ENCODE measurements at places on chromosomes 3 and 15.

GRCh38 chr15:65740148-65740547 lies 51.9 kb downstream of the DENND4A start:
- DNase-seq = no peak

GRCh38 chr3:129984125-129984524 lies 9.6 kb downstream of the TRH start:
- DNase-seq = no peak

DNA sequence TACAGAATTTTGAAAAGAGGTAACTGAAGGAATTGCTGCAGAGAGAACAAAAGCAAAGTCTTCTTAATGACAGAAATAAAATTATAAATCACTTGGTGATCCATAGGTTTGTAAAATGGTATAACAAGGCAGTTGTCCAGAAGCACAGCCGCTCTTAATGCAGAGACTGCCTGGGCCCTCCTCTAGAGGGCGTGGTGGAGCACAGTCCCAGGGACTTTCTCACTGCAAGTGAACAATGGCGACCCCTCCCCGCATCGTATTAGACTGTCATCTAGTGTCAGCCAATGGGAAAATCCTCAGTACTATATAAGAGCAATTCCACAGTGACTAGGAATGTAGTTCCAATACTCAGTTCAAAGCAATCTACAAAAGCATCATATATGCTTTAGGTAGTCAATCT lies 26.4 kb upstream of the ZBED2 start:
- DNase-seq = peak; percentile 63

DNA sequence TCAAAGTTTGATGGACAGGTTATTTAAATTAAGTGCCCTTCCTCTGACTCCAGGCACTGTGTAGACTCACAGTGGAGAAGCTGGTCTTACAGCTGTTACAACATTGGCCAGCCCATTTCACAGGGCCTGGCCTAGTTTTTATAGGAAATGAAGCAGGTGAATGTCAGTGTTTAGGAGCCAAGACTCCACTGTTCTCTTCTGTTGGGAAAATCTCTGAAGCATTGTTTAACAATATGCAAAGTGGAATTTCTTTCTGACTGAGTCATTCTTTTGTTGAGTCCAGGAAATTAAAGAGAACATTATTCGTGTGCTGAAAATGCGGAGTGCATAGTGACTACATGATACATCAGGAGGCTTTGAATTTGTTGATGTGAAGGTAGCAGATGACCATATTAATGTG lies 64.7 kb downstream of the ARRDC4 start:
- DNase-seq = no peak

GRCh38 chr15:51252671-51253070 lies 85.7 kb downstream of the CYP19A1 start:
- DNase-seq = no peak

GRCh38 chr15:50676799-50677483 lies 9.7 kb downstream of the TRPM7 start:
- DNase-seq = peak; percentile 38

DNA sequence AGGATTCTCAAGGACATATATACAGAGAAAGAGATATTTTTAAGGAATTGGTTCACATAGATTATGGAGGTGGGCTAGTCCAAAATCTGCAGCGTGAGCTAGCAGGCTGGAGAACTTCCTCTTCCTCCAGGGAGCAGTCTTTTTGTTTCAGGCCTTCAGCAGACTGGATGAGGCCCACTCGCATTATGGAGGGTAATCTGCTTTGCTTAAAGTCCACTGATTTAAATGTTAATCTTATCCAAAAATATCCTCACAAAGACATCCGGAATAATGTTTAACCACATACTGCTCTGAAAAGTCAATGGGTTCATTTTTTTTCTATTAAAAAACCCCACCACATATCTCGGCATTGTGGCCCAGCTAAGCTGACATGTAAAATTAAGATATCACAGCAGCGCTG lies 22.2 kb upstream of the NRROS start:
- no peak for DNase-seq

- no peak for DNase-seq
These were observed 773.1 kb upstream of the NR2F2 start for GRCh38 chr15:95557226-95558046.

DNA sequence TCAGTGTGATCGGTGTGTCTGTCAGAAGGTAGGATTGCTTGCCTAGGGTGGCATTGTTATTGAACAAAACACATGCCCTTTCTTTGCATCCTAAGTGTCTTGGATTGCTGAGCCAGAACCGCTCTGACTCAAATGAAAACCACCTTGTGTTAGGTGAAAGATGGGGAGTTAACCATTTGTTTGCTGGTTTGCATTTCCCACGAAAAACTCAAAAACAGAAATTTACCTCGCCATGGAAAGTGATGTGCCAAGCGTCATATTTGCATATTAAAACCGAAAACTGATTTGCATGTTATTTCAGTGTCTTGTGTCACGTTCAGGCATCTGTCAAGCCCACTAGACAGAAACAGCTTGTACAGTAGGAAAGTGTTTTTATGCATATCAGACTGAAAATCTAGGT lies 474.6 kb upstream of the TPRG1 start:
- no peak for DNase-seq

GRCh38 chr3:98725352-98725751 lies 37.8 kb upstream of the ST3GAL6 start:
- no peak for DNase-seq

DNA sequence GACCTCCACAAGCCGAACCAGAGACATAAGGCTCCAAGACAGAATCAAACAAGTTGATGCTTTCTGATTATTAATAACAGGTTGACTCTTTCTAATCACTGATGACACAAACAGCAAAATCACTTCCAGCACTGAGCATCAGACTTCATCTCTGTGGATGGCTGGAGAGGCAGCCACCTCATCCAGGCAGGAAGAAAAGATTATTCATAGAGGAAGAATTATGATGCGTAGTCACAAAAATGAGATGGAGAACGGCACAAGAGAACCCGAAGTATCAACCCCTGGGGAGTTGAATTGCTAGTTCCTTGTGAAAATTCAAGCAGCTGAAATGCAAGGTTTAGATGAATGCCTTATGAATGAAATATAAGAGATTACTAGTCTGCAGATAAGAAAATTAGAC lies 49.9 kb upstream of the LMCD1 start:
- no peak for DNase-seq

- DNase-seq = no peak
These were observed at the start of gene CERS3 for GRCh38 chr15:100528833-100529428. CERS3 (minus strand) TSS chr15:100528950; CDS start chr15:100501849, 27,101 bp downstream.

DNA sequence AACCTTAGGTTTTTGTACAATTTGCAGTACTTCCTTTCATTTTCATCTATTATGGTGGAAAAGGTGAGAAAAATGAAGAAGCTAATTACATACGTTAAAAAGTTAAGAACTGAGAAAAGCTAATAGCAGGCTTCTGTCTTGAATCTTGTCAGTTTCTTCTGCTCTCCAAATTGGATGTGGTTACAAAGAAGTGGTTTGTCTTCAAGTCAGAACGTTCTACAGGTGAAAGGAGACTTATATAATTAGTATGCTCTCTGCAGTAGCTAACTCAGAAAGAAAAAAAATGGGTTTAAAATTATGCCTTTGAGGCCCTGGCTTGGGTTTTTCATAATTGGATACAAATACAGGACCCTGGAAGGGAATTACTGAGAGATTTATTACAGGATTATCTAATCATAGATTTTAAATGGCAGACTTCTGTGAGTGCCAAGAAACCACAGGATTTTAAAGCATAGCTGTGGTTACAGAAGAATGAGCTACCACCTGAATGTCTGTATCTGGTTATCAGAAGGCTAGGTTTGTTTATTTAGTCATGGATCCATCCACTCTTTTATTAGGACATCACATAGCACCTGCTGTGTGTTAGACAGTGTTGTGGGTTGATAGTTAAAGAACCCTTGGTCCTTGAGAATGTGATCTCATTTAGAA lies 528.1 kb upstream of the MCTP2 start:
- no peak for DNase-seq

GRCh38 chr15:87669846-87670245 lies 586.7 kb downstream of the NTRK3 start:
- DNase-seq = no peak

DNA sequence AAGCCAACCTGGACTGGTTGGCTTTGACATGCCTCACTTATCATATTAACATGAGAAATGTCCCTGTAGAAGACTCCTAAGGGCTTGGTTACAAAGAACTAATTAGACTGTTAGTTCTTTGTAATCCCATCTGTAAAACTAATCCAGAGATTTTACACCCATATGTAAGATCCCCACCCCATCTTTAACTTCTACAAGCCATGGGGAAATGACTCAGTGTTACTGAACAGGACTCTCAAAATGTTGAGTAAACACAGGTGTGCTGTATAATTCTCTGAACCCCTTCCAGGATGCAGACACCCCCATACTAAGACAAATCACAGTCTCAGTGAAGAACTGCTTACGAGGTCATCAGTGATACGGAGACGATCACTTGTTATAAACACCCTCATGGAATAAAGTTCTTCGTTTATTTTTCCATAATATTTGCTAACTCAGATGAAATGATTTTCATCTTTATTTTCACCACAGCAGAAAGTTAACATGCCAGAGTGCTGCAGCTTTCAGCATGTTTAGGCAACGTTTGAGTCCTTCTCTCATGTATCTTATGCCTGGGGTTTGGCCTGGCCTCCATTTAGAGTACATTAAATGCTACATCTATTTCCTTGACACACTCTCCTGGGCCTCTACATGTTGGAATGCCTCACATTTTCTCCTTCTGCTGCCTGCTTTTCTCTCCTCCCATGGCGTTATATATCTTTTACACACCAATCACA lies 55.3 kb upstream of the LEKR1 start:
- no peak for DNase-seq

GRCh38 chr15:89007989-89008388 lies 80.3 kb upstream of the ABHD2 start:
- no peak for DNase-seq

GRCh38 chr3:149390772-149391212 lies 13.3 kb upstream of the TM4SF1 start:
- no peak for DNase-seq

GRCh38 chr15:66631616-66632263 lies 65.9 kb upstream of the LCTL start:
- DNase-seq = no peak

- DNase-seq = no peak
These were observed 182.1 kb upstream of the TSC22D2 start for GRCh38 chr3:150225986-150226385.

- no peak for DNase-seq
These were observed 9.1 kb upstream of the C3orf22 start for GRCh38 chr3:126567696-126568438.

GRCh38 chr3:13239467-13239760 lies 166.2 kb upstream of the IQSEC1 start:
- no peak for DNase-seq

- DNase-seq = no peak
These were observed 90.3 kb upstream of the C3orf80 start for GRCh38 chr3:160134964-160135363.

GRCh38 chr3:23519314-23520208 lies 286.2 kb upstream of the UBE2E1 start:
- no peak for DNase-seq

GRCh38 chr3:150775001-150775599 lies 12.1 kb upstream of the SIAH2 start:
- DNase-seq = no peak

DNA sequence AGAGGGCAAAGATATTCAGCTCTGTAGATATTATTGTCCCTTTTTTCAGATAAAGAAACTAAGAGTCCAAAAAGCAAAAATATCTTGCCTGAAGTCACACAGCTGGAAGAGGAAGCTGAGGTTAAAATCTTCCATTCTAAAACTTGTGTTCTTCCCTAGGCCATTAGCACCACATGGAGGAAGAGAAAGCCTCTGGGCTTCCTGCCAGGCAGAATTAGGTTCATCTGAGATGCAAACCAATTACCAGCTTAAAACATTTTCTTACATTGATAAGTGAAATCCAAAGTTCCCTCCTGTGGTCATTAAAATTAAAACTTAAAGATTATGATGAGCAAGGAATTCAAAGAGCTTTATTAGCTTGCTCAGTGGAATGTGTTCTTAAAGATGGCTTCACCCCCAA lies 235.3 kb upstream of the SETMAR start:
- DNase-seq = no peak

DNA sequence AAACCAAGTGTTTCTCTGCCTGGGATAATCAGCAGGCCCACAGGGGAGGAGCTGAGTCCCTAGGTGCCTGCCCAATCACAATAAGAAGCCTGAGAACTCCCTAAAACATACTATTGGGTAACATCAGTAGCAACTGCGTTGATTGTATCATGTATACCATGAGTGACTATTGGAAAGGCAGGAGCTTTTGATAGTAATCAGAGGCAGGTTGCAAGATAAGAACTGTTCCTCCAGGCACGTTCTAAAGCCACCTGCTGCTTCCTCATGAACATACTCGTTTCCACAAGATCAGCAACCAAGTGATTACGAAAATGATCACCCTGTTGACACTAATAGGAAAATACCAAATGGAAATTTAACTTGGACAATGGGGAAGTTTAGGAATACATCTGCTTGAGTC lies 6.7 kb downstream of the MYLK start:
- DNase-seq = no peak

- DNase-seq = peak; percentile 28
These were observed 202.3 kb upstream of the PROK2 start for GRCh38 chr3:71987089-71987735.
